ENCODE measurements at places on chromosomes 7 and 10. TPM values are rescaled to one million over a fixed set of nuclear protein-coding genes. Genes with fewer than 3 reads are reported as not detected.

Gene TMEM184A
- polyA plus RNA-seq = 5.6 TPM

- no peak for DNase-seq
These were observed 269.6 kb upstream of the NEBL start for GRCh38 chr10:21166557-21167287.

DNA sequence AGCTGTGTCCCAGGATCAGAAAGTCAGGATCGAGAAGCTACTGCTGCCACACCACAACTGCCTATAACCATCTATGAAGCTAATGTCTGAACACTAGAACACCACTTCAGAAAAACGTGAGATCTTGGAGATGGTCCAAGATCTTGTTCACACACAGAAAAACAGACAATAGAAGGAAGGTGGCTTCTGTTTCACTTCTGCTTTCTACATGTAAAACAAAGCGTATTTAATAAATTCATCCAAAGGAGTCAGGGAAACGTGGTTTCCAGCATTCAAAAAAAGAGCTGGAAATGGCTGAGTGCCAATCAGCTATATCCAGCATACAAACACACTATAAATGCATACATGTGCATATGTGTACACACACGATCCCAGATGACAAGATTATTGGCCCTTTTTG, 70.2 kb upstream of the CCDC71L start:
- no peak for DNase-seq

DNA sequence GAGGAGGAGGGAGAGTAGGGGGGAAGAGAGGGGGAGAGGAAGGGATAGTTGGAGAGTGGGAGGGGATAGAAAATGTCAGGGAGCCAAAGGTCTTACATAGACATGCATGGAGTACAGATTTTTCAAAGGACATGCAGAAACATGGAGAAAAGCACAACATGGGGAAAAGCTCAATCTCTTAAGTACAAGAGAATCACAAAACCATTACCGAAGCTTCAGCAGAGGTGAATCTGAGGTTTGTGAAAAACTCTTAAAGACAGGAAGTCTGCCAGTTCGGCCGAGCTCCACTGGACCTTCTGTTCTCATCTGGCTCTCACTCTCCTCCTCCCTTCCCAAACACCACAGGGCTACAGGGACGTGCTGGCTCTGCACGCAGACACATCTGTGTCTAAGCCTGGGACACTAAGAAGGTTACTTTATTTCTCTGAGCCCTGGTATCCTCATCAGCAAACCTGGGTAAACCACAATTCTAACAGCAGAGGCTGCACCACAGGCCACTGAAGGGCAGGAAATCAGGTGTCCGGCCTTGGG, 133.9 kb downstream of the COBL start:
- DNase-seq = no peak

Gene GNAT3
- 0.05 TPM for polyA plus RNA-seq

DNA sequence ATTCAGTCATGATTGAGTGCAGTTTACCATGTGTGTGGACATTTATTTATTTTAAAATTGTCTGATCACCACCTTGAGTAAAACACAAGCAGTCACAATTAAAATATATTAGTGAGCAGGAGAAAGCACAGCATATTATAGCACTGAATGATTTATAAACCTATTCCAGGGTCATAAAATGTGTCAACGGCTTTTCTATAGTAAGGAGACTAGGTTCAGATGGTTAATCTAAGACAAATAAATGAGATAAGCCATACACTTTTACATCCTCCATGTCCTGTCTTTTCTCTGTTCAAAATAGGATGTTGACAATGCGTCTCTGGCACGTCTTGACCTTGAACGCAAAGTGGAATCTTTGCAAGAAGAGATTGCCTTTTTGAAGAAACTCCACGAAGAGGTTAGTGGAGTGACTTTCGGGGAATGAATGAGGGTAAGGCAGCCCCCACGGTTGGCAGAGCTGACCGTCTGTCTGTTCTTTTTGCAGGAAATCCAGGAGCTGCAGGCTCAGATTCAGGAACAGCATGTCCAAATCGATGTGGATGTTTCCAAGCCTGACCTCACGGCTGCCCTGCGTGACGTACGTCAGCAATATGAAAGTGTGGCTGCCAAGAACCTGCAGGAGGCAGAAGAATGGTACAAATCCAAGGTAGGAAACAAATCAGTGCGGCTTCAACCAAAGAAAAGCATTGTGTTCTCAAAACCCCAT, 5.4 kb downstream of the VIM start:
- DNase-seq = no peak

Gene CYP2C8
- 1.9 TPM for polyA plus RNA-seq

Gene KCNH2
- polyA plus RNA-seq = 1.5 TPM

All from thymus (tissue), 14 donors.